M059J (cell line): ENCODE measurements at places on chromosomes 6 and 20.

DNA sequence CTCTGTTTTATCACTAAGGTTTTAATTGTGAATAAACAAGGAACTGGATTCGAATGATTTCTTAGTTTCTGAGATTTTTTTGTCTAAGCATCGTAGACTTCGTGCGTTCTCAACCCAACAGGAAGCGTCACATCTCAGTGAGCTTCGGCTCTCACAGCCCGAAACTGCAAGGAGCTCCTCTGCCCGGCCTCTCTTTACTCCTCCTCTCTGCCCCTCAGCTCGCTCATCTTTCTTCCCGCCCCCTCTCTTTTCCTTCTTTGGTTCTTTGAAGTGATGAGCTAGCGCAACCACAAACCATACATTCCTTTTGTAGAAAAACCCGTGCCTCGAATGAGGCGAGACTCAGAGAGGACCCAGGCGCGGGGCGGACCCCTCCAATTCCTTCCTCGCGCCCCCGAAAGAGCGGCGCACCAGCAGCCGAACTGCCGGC is 480 bp upstream of the NT5E start:
- DNase-seq: peak; percentile 86

DNA sequence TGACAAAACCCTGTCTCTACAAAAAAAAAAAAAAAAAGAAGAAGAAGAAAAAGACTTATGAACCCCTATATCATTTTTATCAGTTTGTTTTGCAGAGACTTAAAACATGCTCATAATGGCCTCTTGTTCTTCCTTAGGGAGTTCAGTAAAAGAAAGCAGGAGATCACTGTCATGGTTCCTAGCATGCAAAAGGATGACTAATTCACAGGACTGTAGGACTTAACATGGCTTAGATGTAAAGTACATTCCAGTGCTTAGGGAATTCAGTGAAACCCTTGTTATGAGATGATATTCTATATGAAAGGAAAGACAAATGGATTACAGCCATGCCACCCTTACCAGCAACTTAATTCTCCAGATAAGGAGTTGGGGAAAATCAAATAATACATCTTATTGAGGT is 29.5 kb downstream of the EEF1A1 start:
- peak; percentile 12 for DNase-seq

- no peak for DNase-seq
These were observed 175.6 kb downstream of the TBC1D7 start for GRCh38 chr6:13152764-13153163.

DNA sequence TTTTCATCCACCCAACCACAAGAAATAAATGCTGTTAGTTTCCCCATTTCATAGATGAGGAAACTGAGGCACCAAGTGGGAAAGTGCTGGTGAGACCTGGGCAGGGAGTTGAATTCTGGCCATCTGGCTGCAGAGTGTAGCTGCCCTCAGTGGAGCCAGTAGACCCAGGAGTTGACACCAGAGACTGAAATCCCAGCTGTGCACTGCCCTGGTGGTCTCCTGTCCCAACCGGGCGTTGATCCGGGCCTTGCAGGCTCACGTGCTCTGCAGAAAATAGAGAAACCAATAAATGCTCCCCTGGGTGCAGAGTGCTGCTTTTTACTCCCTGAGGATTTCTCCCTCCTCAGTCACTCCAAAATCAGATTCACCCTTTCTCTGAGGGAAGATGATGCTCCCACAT is 18.4 kb downstream of the HLA-F start:
- no peak for DNase-seq

GRCh38 chr6:87903323-87903722 is 144.3 kb upstream of the SPACA1 start:
- DNase-seq: no peak

DNA sequence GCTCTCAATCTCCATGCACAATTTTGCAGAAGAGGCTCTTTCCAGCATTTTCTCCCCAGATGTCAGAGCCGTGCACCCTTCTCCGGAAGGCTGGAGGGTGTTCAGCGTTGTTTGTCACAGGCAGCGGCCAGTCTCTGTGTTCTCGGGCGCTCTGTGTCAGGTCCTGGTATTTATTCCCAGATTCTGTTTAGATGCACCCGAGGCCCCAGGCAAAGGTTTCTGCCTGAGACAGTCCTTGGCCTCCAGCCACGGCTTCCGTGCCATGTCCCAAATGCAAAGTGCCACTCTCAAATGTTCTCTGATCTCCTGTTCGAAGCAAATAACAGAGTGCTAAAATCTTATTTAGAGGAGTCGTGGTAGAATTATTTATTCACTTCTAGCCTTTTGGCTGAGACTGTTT is 140.3 kb upstream of the AGPAT4 start:
- DNase-seq: peak; percentile 69

GRCh38 chr6:159257846-159258245 is 88.6 kb downstream of the FNDC1 start:
- DNase-seq: no peak

DNA sequence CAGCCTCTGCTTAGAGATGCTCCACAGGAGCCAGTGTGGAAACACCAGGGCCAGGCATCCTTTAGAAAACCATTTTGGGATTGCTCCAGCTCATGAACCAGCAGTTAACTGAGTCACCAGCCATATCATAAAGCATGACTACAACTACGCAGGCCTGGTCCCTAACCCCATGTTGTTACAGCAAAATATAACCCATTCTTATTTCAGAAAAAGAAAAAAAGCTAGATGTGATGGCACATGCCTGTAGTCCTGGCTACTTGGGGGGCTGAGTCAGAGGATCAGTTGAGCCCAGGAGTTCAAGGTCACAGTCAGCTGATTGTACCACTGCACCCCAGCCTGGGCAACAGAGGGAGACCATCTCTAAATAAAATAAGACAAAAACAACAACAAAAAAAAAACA is 36.8 kb downstream of the C6orf15 start:
- DNase-seq: peak; percentile 61

- no peak for DNase-seq
These were observed 8.4 kb downstream of the ARFGAP1 start for GRCh38 chr20:63280929-63281545.

- peak; percentile 38 for DNase-seq
These were observed 38.7 kb upstream of the RFPL4B start for GRCh38 chr6:112308476-112308875.

- DNase-seq: no peak
These were observed 410.7 kb upstream of the SULF2 start for GRCh38 chr20:48196001-48196400.

GRCh38 chr20:18738055-18738454 is 75.5 kb upstream of the SCP2D1 start:
- no peak for DNase-seq
